HCT116 (cell line): ENCODE measurements at places on chromosomes 11 and 22. TPM values are rescaled to one million over a fixed set of nuclear protein-coding genes. Genes with fewer than 3 reads are reported as not detected.

Gene OR52E8
- not detected for total RNA-seq

Gene APOBEC3B
- 10.3 TPM for total RNA-seq

Gene PKP3
- 157 TPM for total RNA-seq

- no peak for DNase-seq
Measured at GRCh38 chr22:25816522-25817059, 74.6 kb downstream of the MYO18B start.

Gene PKDREJ
- total RNA-seq, result not detected

Gene MAP6
- total RNA-seq, result not detected

- no peak for DNase-seq
Measured at GRCh38 chr22:17938484-17938924, 85.9 kb downstream of the MICAL3 start.
